ENCODE measurements at places on chromosomes 7 and 10. TPM values are rescaled to one million over a fixed set of nuclear protein-coding genes. Genes with fewer than 3 reads are reported as not detected.

Gene PLPP4
- total RNA-seq = 29.3 TPM

GRCh38 chr7:100141555-100141949, 7.2 kb upstream of the LAMTOR4 start:
- no peak for DNase-seq

Gene ITPRID1
- total RNA-seq = not detected

Gene TBC1D12
- total RNA-seq = 5.2 TPM

DNA sequence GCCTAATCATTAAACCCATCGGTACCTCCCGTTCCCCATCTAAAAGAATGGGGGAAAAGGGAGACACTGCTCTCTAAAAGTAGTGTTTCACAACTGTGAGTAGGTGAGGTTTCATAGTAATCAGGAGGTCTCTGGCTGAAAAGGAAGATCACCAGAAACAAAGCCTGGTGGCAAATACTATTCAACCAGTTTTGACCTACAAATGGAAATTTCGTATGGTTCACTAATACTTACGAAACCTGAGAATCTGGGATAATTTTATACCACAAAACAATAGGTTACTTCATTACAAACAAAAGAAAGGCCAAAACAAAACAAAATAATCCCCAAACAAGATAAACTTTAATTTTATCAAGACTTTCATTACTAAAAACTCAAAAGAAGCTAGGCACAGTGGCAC, 28.4 kb upstream of the ANLN start:
- no peak for DNase-seq

Gene C1GALT1
- total RNA-seq = 43.8 TPM

- no peak for DNase-seq
These were observed 50.1 kb downstream of the ITPRID1 start for GRCh38 chr7:31563951-31564350.

GRCh38 chr10:83988435-83988834, 150.9 kb upstream of the GHITM start:
- DNase-seq = no peak

DNA sequence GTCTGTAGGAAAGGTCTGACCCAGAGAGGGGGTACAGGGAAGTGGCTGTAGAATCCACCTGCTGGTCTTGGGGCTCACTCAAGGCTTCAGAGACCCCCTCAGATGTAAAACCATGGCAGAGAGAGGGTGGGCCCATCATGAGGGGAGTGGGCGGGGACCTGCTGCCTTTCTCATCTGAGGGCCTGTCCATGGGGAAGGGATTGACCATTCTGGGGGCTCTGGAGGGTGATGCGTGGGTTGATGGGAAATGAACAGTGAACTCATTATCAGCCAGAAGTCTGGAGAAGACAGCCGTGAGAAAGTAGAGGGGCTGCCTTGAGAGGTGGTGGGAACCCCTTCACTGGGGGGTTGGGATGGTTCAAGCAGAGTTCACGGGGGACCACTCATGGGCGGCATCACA, 66.8 kb downstream of the MINDY4 start:
- no peak for DNase-seq

- no peak for DNase-seq
These were observed 25.6 kb downstream of the NRCAM start for GRCh38 chr7:108430664-108431063.
